ENCODE measurements at places on chromosomes 12 and 14.

DNA sequence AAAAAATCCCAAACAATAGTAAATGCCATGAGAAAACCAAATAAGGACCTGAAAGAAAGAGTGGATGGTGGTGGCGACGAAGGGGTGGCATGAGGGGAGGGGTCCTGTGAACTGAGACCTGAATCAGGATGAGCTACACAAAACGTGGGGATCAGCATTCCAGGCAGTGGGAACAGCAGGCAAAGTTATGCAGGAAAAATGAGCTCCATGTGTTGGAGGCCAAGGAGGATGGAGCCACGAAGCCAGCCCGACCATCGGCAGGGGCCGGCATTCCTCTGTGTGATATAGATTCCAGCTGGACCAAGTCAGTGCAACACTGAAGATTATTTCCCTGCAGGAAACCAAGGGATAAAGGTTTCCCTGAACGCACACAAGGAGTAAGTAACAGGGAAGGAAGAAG lies 7.1 kb downstream of the ADGRD1 start:
- no peak for DNase-seq

GRCh38 chr14:98189062-98189461 lies 1082.9 kb downstream of the BCL11B start:
- DNase-seq: no peak

DNA sequence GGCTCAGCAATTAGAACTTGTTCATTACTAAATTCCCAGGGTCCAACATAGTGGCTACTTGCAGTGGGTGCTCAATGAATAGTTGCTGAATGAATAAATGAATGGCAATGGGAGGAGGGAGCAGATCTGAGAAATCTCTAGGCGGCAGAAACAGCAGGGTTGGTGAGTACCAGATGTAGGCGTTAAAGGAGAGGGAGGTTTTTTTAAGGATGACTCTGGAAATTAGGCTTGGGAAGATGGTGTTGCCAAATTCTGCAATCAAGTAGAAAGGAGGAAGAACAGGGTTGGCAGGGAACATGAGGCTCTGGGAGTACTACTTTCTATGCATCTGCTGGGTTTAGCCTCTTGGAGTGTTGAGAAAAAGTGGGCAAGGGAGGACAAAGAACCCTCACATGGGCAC lies 207.1 kb downstream of the APAF1 start:
- no peak for DNase-seq

DNA sequence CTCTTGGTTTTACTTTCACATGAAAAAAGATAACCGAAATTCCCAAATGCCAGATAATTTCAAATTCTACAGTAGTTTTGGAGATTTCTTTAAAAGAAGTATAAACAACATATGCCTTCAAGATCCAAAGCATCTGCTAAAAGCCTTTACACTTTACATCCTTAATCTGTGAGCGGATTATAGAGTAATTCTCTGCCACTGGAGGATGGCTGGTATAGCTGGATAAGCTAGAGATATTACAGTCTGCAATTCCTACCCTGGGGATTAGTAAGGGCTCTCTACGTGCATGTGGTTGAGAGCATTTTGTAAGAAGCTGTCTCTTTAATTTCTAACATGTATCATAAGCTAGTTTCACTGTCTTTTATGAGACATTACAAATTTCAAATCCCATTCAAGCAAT lies 240.3 kb upstream of the HMGA2 start:
- DNase-seq: no peak

- DNase-seq: no peak
These were observed 12.3 kb downstream of the PPHLN1 start for GRCh38 chr12:42338280-42338679.

DNA sequence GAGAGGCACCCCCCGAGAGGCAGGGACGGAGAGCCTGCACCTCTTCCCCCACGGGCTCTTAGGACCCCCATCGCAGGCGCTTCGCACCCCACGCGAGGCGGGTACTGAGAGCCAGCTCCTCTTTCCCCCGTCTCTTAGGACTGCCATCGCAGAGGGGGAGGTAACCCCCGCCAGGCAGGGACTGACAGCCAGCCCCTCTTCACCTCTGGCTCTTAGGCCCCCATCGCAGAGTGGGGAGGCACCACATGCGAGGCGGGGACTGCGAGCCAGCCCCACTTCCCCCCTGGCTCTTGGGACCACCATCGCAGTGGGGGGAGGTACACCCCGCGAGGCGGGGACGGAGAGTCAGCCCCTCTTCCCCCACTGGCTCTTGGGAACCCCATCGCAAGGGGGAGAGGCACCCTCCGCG lies 46.1 kb downstream of the DDX11 start:
- DNase-seq: no peak
